Stimulated activated CD4-positive, alpha-beta T cell treated with anti-CD3 and anti-CD28 coated beads, Interleukin-4, amount 100 ng/mL, for 1 hour (primary cell): ENCODE measurements at places on chromosomes 2 and 18.
A peak's percentile ranks its signal among the peaks of the same experiment; 100 is the strongest.

GRCh38 chr2:134301099-134301927 lies 47.4 kb downstream of the MGAT5 start:
- DNase-seq, result no peak

DNA sequence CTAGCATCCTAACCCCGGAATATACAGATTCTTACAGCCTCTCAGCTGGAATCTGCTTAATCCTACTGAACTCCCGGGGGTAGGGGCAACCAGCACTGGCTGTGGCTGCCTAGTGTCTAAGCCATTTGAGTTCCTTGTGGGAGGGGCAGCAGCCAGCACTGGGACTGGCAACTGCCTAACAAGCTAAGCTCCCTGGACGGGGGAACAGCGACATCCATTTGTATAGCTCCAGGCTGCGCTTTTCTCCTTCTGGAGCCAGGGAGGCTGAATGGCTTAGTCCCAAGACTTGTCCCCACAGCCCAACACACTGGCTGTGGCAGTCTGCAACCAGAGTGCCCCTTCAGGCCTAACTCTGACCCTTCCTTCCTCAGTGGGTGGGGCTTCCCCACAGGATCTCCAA lies 787.2 kb downstream of the METTL4 start:
- DNase-seq, result no peak

GRCh38 chr2:128603411-128603924 lies 284.8 kb upstream of the HS6ST1 start:
- DNase-seq, result no peak

- DNase-seq, result peak; percentile 41
Measured at GRCh38 chr2:20635675-20636584, 15.0 kb downstream of the HS1BP3 start.

DNA sequence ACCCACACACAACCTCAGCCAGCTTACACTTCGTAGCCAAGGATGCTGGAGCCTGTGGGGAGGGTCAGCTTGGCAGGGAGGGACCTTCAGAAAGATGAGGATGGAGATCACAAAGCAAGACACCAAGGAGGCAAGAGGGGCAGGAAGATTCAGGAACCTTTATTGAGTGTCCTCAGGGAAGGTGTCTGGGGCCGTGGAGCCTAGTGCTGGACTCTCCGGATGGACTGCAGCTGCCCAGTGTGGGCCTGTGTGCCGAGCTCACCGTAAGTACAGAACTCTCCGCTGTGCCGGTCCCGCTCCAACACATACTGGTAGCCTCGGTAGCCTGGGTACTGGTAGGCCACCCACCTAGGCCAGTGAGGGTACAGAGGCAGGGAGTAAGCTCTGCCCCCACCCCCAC lies 3.2 kb downstream of the CRYBA2 start:
- no peak for DNase-seq

DNA sequence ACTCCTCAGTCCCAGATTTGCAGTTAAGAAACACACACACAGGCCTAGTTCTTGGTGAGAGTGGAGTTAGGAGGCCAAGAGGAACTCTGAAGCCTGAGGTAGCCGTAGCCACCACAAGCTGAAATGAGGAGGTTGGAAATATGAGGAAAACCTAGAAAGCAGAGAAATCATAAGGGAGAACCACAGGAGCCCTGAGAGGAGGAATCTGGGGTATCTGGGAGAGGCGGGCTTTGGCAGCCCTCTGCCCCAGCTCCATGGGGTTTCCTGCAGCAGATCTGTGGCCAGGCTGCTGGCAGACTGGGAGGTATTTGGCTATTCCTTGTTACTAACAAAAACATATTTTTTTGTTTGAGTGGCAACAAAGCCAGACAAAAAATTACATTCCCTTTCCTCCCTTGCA lies 11.0 kb downstream of the SOX11 start:
- DNase-seq, result no peak

DNA sequence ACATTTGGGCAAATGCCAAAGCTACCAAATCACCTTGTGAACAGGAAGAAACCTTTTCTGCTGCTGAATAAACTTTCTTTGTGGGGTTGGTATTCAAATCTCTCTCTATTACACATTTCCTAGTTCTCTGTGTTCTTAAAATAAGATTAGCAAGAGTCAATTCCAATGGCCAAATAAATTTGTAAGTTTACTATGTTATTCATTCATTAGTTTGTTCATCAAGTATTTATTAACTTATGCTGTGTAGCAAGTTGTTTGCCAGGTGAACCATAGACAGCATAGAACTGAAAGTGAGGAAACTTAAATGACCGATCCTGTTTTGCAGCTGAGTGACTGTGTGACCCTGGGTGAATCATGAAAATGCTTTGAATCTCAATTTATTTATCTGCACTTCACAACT lies 37.7 kb upstream of the FSHR start:
- no peak for DNase-seq

GRCh38 chr2:79721966-79722365 lies 209.1 kb downstream of the CTNNA2 start:
- no peak for DNase-seq

DNA sequence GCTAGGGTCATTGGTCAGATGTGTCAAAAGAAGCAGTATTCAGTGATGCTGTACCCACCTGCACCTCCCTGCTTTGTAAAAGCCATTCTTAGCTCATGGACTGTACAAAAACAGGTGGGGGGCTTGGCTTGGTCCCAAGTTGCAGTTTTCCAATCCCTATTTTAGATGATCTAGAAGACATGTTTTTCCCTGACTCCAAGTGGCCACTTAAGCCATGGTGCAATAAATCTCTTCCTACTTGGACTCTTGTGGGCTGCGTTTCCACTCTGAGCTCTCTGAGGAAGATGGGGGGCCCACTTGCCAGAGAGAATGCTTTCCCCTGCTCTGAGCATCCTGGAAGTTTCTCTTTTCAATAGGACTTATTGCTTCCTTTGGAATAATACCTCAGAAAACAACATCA lies 57.0 kb upstream of the SPP2 start:
- DNase-seq, result no peak

- no peak for DNase-seq
Measured at GRCh38 chr2:68860111-68860510, 11.1 kb downstream of the BMP10 start.
